ENCODE measurements at places on chromosomes 16 and 17. TPM values are rescaled to one million over a fixed set of nuclear protein-coding genes. Genes with fewer than 3 reads are reported as not detected.

- no peak for DNase-seq
These were observed 167.7 kb upstream of the WSCD1 start for GRCh38 chr17:5902181-5903140.

DNA sequence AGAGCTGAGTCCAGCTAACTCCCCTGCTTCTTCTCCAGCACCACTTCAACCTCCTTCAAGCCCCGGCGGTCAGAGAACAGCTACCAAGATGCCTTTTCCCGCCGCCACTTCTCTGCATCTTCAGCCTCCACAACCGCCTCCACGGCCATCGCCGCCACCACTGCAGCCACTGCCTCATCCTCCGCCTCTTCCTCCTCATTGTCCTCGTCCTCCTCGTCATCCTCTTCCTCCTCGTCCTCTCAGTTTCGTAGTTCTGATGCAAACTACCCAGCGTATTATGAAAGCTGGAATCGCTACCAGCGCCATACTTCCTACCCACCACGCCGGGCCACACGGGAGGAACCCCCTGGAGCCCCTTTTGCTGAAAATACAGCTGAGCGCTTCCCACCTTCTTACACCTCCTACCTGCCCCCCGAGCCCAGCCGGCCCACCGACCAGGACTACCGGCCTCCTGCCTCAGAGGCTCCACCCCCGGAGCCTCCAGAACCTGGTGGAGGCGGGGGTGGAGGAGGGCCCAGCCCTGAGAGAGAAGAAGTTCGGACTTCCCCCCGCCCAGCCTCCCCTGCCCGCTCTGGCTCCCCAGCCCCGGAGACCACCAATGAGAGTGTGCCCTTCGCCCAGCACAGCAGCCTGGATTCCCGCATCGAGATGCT is 7.1 kb downstream of the SETD1A start:
- DNase-seq: no peak

DNA sequence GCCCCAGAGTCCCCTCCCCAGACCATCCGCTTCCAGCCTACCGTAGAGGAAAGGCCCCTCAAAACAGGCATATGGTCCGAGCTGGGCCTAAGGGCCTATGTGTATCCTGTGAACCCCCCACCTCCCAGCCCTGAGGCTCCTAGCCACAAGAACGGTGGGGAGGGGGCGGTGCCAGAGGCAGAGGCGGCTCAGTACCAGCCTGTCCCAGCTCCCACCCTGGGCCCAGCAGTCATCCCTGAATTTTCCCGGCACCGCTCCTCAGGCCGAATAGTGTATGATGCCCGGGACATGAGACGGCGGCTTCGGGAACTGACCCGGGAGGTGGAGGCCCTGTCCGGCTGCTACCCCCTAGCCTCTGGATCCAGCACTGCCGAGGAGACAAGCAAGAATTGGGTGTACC is 1.1 kb downstream of the SPEM1 start:
- DNase-seq: peak; percentile 57

GRCh38 chr17:16383216-16383615 is 2.3 kb downstream of the UBB start:
- no peak for DNase-seq

DNA sequence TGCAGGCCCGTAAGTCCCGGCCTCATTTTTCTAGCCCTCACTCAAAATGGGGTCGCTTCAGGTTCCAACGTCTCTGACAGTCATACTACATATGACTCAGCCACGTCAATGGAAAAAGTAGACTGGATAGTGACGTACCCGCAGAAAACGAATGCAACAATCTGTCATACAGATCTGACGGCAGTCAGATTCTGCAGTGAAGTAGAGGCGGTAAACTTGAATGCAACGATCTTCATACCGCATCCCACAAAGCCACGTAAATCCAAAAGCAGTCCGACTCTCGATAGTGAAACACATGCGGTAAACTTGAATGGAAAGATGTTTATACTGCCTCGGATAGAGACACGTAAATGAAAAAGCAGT is 38.4 kb upstream of the ARL4D start:
- no peak for DNase-seq

GRCh38 chr17:39229274-39229913 is 3.6 kb upstream of the STAC2 start:
- DNase-seq: no peak

DNA sequence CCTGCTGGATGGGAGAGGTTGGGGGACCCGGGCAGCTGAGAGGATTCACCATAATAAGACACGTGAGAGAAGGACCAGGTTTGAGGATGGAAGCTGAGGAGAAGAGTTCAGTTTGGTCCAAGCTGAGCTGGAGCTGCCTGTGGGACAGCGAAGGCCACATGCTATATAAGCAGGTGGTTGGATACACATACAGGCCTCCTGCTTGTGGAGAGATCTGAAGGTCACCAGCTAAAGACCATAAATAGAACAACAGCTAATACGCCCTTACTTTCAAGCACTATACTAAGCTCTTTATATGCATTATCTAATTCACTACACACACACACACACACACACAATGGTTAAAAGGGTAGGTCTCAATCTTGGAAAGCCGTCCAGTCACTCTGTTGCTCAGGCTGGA is 32.1 kb downstream of the DUSP14 start:
- no peak for DNase-seq

DNA sequence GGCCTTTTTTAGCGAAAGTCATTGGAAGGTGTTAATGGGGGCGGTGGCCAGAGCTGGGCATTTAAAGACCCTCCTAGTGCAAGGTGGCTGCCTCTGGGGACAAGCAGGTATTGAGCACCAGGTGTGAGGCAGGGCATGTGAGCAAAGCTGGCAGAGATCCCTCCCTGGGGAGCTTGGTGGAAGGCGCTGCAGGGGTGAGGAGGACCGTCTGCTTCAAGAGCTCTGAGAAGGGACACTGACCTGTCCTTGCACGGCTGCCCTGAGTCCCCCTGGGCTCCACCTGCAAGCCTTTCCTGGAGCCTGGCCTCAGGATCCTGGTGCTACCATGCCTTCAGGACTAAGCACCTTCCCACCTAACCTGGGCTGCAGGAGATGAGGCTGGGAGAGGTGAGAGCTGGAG is 127.0 kb upstream of the CIBAR2 start:
- DNase-seq: no peak

- DNase-seq: peak; percentile 60
These were observed 7.6 kb upstream of the RPL13 start for GRCh38 chr16:89552913-89553312.

GRCh38 chr16:4140652-4141051 is 24.4 kb upstream of the ADCY9 start:
- DNase-seq: no peak

GRCh38 chr16:83248735-83249463 is 558.9 kb upstream of the HSBP1 start:
- DNase-seq: no peak

DNA sequence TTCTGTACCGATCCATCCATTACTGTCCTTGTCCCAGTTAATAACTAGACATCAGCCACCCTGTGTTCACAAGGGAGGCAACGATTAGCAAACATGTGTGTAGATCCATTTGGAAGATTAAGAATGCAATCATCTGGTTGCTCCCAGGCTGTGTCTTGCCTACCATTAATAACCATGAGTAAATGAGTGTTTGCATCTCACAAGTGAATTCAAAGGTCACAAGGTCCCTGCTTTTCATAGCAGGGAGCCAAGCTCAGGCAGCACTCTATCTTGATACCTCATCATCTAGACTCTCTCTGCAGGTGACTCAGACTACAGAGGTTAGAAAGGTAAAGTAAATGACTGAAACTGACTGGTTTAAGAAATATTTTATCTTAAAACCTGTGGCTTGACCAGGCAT is 25.3 kb downstream of the VWA3A start:
- DNase-seq: no peak

DNA sequence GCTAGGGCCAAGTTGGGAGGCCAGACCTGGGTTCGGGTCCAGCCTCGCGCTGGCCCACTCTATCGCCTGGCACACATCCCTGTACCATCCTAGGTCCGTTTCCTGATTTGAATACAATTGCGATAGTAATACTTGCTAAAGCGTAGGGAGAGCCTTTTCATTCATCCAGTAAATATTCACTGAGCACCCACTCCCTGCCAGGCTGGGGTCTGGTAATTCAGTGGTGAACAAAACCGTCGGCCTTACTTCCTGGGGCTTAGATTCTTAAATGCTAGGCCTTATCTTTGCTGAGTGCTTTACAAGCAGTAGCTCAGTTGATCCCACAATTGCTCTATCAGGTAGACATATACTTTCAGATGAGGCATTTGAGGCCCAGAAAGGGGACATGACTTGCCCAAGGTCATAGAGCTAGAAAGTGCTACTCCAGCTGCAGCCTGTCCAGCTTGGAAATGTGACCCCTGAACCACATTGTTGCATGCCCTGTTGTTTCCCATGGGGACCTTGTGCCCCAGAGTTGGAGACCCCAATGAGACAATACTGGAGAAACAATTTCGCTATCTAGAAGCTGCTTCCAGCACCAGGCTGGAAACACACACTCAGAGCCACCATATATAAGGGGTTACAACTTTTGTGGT is 691 bp downstream of the USB1 start:
- DNase-seq: no peak

DNA sequence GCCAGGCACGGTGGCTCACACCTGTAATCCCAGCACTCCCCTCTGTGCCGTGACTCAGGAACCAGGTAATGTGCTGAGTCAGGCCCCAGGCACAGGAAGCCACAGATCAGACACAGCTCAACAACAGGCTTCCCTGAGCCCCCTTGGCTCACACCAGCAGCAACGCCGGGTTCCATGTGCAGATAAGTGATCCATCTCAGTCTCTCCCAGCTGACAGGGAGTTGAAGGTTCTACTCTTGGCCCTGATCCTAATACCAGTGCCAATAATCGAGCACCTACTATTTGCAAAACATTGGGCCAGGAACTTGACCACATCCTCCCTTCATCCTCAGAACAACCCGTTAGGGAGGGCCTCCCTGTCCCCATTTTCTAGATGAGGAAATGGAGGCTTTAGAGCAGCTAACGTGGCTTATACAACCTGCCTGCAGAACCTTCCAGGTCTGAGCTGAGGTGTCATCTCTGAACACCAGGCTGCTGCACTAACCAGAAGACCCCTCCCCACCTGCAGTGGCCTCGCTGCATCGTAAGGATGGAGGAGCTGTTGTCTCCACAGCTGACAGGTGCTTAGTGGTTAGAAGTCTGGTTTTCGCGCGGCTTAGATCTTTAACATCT is 64.8 kb upstream of the AMZ2 start:
- no peak for DNase-seq

The COPZ2 gene
- total RNA-seq: 136 TPM

The ABCA3 gene
- 9.6 TPM for total RNA-seq

The HOXB13 gene
- not detected for total RNA-seq

The SMIM36 gene
- not detected for total RNA-seq

The PITPNM3 gene
- total RNA-seq: 26.6 TPM

The TIMP2 gene
- total RNA-seq: 484 TPM

The DLG4 gene
- total RNA-seq: 20.8 TPM
